Right renal cortex interstitium (tissue), 3 donors: ENCODE measurements at places on chromosomes 6 and 20.

GRCh38 chr6:25336996-25337395 lies 57.8 kb downstream of the CARMIL1 start:
- no peak for DNase-seq

DNA sequence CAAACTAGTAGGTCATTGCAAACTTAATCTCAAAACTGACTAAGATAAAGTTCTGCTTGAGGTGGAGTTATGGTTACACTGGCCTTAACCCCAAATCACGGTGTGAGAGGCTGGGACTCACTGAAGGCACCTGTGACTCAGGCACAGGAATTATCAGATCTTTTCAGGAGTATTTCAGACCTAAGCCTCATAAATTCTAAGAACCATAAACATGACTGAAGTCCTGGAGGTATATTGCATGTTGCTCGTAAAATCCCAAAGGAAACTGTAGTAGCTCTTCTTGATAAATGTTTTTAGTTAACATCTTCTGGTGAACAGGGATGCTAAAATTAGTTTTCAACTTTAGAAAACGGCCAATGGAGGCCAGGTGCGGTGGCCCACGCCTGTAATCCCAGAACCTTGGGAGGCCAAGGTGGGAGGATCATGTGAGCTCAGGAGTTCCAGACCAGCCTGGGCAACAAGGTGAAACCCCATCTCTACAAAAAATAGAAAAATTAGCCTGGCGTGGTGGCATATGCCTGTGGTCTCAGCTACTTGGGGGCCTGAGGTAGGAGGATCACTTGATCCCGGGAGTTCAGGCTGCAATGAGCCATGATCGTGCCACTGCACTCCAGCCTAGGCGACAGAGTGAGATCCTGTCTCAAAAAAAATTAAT lies 36.5 kb downstream of the DZANK1 start:
- no peak for DNase-seq

DNA sequence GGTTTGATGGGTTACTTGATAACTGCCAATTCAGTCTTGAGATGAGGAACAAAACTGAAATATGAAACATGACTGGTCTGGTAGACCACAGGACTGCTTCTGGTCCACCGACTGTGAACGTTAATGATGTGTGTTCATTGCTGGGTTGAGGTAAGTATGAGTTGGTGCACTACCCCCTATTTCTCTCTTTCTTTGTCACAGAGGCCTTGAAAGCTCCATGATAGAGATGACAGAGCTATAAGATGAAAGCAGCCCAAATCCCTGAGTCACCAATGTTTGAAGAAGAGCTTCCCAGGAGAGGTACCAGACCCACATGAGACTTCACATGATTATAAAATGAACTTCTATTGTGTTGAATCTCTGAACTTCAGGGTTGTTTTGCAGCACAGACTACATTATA lies 555.5 kb downstream of the PTPRT start:
- DNase-seq = no peak

- DNase-seq = no peak
Measured at GRCh38 chr6:32291543-32291942, 67.7 kb upstream of the NOTCH4 start.

DNA sequence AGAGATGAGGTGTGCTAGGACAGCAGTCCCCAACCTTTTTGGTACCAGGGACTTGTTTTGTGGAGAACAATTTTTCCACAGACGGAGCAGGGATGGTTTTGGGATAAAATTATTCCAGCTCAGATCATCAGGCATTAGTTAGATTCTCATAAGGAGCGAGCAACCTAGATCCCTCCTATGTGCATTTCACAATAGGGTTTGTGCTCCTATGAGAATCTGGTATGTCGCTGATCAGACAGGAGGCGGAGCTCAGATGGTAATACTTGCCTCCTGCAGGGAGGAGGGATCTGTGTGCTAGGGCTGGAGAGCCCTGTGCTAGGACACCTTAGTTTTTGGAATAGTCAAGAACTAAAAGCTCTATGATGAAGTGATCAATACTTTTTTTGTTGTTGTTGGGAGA lies 2.5 kb downstream of the SMIM13 start:
- no peak for DNase-seq

DNA sequence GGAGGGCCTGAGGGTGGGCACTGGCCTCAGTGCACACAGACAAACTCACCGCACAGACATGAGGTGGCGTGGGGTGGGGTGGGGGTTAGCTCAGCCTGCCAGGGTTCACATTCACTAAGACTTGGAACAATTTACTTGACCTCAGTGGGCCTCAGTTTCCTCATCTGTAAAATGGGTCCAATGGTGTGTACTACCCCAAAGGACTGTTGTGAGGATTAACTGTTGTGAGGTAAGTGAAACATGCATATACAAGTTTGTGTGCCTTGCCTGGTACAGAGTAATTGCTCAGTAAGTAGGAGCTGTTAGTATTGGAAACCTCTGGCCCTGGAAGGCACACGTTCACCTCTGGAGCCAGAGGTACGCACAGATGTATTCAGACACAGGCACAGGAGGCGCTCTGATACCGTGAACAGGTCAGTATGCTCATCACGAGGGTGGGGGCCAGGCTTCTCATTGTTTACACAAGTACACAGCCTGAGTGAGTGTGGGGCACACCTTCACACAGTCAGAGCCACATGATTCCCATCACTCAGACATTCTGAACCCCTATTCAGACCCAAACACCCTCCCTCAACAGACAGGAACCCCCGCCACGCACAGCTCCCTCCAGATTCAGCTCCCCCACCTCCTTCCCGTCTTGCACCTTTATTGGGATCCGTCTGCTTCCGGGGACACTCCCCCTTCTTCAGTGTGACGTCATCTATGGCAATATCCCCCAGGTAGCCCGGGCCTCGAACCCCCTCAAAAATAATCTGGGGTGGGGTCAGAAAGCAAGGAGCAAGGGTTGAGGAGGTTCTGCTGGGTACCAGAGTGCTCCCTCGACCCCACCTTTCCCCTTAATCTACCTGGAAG lies 59.9 kb downstream of the MDGA1 start:
- DNase-seq = no peak

DNA sequence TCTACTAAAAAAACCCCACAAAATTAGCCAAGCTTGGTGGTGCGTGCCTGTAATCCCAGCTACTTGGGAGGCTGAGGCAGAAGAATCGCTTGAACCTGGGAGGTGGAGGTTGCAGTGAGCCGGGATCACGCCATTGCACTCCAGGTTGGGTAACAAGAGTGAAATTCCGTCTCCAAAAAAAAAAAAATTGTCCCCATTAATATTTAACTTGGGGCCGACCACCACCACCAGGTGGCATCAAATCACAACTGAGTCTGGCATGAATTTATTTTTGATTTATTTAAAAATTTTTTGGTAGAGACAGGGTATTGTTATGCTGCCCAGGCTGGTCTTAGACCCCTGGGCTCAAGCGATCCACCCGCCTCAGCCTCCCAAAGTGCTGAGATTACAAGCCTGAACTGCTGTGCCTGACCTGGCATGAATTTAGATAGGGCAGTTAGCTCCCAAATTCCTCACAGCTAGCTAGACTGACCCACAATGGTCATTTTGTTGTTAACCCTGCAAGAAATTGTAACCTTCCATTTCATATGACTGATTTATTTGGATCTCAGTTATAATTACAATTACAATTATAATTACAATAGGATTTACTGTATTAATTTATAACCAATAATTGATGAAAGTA lies 17.1 kb upstream of the BEND3 start:
- no peak for DNase-seq

DNA sequence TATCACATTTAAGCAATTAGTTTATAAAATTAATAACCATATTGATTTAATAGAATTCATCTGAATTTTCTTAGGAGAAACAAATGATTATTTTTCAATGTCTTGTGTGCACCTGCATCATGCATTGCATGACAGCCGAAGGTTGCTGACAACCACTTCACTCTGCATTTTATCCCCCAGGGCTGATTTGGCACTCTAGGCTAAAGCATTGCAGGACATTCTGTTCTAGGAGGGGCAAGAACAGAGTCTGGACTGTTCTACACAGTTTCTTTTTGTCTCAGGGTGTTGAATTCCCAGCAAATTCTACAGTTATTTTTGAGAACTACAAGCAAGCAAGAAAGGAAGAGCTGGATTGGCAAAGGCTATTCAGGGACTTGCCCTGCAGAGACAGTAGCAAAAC lies 570.4 kb upstream of the EYS start:
- DNase-seq = no peak

DNA sequence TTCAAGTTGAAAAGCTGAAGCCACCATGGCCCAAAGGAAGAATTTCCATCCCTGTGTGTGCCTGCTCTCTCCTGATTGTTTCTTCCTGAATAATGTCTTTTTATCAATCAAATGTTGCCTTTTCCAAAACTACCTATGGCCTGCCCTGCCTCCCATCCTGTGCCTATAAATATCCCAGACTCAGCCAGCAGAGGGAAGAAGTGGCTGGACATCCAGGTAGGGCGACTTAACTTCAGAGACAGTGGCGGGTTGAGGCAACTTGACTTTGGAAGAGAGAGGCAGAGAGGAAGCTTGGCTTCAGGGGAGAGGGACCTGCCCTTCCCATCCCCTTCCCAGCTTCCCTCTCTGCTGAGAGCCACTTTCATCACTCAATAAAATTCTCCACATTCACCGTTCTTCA lies 133.0 kb downstream of the LCA5 start:
- DNase-seq = no peak

DNA sequence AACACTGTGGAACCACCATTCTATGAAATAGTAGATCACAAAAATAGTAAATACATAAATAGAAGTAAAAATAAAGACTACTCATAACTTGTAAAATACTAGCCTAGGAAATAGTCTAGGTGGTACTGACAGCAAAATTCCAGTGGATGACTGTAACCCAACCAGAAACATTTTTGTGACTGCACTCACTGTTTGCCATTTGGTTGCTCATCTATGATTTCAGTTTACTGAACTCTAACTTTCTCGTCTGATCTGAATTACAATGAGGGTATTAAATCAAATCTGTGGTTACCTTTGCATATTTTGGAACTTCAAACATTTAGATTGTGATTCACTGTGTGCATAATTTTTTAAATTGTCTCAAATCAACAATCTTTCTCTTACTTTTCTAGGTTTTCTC lies 151.1 kb downstream of the KHDC1L start:
- no peak for DNase-seq

DNA sequence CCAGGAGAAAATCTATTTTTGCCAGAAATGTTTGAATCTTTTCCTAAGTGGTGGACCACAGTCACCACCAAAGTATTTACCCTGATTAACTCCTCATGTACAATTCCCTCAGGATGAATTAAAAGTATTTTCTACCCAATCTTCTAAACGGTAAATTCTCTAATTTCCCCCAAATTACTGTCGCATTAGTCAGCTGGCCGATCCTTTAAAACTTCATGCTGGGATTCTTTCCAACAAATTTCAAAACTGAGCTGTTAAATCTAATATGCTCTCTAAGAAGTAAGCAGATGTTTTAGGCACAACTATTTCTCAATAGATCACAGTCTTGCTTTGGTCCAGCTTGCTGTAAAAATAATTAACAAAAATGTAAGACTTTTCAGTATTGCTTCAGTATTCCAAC lies 447.2 kb downstream of the FRK start:
- DNase-seq = no peak

DNA sequence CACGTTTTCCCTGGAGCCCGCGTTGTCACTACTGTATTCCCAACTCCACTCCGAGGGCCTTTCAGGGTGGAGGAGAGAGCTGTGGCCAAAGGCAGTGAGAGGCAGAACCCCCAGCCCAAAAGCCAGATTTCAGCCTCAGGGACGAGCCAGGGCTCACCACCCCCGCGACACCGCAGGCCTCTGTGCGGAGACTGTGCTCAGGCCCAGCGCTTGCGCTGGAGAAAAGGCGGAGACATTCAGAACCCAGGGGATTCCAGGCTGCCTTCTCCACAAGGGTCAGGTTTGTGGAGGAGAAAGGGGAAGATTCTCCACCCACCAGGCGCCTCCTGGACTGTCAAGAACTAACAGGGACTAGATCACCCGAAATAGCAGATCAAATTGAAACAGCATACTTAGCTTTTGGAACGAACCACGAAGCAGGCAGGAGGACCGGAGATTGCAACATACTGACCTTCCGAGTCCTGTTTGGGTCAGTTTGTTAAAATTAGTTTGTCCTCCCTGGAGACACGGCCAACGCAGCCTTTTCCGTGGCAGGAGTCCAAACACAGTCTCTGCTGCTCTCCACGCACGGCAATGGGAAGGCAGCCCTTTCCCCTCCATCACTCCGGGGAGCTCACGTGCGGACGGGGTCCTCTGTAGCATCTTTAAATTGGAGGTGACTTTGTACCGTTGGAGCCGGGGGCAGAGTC lies 14.4 kb downstream of the DLL1 start:
- DNase-seq = no peak

- no peak for DNase-seq
Measured at GRCh38 chr6:80468398-80468797, 361.9 kb downstream of the BCKDHB start.

- no peak for DNase-seq
Measured at GRCh38 chr6:39899554-39900295, 34.5 kb downstream of the MOCS1 start.

DNA sequence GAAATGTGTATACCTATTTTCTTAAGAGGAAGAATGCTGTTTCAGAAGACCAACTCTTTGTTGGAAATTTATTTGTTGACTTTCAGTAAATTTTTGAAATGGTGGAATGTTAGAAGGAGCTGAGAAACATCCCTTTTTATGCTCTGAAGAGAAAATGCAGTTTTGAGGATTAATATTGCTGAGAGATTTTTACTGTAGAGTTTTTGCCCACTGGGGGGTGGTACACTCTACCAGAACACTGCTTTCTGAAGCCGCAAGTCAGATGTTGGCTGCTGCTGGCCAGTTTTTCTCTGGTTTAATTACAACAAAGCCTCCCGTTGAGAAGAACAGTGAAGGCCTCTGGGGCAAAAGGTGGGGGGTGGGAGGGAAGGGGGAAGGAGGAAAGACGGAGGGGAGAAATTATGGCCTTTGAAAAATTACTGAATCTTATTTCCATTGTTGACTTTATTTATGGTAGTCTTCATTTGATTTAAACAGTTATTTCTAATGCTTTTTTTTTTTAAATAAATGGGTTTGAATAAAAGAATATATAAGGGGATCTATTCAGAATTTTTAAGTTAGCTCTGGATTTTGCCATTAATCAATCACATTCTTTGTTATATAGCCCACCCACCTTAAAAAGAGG lies 3.0 kb downstream of the FLRT3 start:
- no peak for DNase-seq

DNA sequence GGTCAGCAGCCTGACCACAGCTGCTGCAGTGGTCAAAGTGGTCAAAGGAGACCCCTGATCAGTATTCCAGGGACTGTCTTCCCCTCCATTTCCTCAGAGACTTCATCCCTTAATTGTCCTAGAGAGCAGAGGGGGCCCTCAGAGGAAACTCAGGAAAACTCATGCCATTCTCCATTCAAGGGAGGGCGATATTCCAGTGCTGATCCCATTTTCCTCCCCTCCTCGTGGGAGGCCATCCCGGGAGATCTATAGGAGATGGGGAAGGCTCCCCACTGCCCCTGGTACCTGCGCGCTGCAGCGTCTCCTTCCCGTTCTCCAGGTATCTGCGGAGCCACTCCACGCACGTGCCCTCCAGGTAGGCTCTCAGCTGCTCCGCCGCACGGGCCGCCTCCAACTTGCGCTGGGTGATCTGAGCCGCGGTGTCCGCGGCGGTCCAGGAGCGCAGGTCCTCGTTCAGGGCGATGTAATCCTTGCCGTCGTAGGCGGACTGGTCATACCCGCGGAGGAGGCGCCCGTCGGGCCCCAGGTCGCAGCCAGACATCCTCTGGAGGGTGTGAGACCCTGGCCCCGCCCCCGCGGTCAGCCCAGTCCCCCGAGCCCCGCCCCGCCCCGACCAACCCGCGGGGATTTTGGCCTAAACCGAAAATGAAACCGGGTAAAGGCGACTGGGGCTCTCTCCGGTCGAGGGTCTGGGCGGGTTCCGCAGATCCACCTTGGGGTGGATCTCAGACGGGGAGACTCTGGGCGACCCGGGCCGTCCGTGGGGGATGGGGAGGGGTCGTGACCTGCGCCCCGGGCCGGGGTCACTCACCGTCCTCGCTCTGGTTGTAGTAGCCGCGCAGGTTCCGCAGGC lies 878 bp downstream of the HLA-C start:
- DNase-seq = no peak
